ENCODE measurements at places on chromosomes 4 and X.

DNA sequence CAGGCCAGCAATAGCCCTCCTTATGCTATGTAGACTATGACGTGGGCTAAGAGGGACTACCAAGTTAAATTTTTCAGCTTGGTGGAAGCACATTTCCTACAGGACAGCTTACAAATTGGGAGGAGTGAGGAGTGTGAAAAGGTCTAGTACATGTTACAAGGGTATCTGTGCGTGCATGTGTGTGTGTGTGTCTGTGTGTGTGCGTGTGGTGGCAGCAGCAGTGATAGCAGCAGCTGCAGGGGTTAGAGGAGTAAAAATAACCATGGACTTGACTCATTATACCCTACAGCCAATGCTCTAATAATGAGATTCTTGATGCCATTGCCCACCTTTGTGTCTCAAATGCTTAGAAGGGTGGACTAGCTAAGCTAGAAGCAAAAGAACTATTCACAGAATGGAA is 88.6 kb downstream of the SLC9A7 start:
- DNase-seq, result no peak

DNA sequence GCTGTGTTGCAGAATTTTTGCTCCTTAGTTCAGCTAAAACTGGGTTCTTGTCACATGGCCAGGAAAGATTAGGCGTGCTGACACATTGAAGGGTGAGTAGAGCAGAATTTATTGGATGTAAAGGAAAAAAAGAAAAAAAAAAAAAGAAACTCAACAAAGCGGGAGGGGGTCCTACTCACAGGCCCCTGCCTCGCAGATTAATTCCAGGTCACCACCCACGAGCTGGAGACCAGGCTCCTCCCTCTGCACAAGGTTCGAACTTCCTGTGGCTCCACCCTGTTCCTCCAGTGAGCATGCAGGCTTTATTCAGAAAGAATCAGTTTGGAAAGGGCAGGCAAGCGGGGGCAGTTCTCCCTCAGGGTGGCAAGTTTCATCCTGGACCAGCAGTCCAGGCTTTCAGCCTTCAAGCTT is 17.1 kb downstream of the MGST2 start:
- DNase-seq, result no peak

- no peak for DNase-seq
Measured at GRCh38 chr4:141347684-141348083, 127.0 kb downstream of the ZNF330 start.

GRCh38 chr4:80309294-80310004 is 26.1 kb upstream of the CFAP299 start:
- DNase-seq, result no peak

- no peak for DNase-seq
Measured at GRCh38 chr4:3874028-3874415, 107.8 kb downstream of the ADRA2C start.

DNA sequence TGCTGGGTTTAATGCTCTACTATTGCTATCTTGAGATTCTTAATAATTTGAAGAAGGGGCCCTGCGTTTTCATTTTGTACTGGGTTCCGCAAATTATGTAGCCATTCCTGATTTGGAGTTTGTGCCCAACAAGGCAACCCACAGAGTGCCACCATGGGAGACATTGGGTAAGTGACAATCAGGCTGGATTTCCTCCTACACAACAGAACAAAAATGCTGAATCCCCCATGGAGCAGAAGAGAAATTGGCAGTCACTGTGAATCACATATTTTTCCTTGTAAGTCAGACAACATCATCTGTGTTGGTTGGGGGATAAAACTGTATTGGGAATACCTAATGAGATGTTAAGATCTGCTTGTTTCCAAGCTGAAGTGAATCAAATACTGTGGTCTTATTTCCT is 80.9 kb downstream of the CNGA2 start:
- no peak for DNase-seq

GRCh38 chr4:187175197-187175596 is 451.5 kb upstream of the FAT1 start:
- DNase-seq, result no peak

GRCh38 chrX:73239242-73239641 is 24.6 kb upstream of the NAP1L2 start:
- DNase-seq, result no peak

DNA sequence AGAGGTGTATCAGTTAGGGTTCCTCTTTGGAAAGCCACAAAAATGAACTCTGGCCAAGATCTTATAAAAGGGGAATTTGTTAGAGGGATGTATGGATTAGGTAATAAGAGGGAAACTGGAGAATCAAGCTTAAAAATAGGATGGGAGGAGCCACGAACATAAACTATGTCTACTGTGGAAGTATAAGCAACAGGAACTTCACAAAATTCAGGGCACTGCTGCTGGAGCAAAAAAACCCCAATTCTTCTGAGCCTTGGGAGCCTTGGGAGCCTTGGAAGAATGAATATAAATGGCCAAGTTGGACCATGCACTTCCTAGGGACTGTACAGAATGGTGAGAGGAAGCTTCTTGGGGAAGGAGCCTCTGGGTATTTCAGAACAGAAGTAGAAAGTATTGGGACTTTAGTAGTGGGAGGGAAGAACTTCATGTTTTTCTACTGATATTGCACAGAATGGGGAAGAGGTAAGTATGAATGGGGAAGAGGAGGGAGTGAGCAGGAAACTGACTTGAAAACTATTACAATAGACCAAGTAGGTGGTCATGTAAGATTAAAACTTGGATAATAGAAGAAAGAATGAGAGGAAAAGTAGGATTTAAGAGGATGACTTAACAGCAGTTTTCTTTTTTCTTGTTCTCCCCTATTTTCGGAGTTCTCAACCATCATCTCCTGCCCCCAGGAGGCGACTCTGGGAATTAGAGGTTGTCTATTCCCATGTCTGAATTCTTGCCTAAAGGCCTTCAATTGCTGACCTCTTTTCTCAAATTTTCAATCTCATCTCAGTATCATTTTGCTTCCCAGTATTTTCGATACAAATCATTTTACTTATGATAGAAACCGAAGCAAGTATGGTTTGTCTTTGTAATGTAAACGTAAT is 44.4 kb upstream of the TAPT1 start:
- DNase-seq, result no peak

- DNase-seq, result no peak
Measured at GRCh38 chrX:19899217-19899788, 11.9 kb upstream of the SH3KBP1 start.

DNA sequence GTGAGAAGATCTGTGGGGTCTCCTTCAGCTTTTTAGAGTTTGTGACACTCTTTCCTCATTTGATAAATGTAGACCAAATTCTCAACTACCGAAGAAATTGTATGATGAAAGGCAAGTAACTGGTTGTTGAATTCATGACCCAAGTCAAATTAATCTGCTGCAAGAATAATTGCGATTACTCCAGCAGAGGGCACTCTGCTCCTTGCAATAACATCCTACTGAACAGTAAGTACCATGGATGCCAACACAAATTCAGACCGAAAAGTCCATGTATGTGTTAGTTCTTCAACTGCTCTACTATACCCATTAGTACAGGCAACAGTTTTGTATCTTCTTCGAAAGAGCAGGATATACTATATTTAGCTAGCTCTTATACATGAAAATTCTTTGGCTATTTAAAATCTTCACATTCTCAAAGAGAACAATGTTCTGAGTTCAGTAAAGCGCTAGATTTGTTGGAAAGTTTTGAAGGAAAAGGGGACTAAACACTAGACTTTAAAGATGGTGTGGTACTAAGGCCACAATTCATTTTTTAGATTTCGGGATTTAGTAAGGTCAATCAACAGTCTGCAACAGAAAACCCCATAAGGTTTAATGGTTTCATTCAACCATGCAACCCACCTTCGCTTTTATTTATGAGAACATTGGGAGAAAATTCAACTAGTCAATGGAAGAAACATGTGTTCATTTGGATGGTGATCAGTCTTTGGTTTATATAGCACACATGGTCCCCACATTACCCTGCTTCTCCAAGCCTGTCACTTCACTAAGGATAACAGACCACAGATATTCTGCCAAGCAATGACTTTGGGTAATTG is 105.4 kb upstream of the TBC1D9 start:
- DNase-seq, result peak; percentile 19

DNA sequence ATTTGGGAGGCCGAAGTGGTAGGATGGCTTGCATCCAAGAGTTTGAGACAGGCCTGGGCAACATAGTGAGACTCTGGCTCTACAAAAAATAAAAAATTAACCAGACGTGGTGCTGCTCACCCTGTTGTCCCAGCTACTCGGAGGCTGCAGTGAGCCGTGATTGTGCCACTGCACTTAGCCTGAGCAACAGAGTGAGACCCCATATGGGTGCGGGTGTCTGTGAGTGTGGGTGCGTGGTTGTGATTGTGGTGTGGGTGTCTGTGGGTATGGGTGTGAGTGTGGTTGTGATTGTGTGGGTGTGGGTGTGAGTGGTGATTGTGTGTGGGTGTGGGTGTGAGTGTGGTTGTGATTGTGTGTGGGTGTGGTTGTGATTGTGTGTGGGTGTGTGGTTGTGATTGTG is 114.6 kb downstream of the UBE2K start:
- no peak for DNase-seq

DNA sequence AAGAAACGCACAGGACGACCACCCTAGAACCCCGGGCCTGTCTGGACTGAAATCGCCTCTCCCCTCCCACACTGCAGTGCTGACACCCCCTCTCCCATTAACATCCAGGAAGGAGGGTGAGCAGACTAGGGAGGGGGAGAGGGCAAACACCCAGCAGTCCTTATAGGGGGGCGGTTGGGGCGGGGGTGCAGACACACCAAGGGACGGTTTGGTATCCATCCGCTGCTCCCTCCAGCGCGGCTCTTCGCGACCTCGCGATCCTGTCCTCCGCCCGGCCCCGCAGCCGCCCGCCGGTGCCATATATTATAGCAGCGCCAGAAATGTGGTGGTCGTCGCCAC is 411 bp upstream of the GPRASP1 start:
- DNase-seq, result no peak

GRCh38 chr4:83112678-83113428 is 1.7 kb downstream of the PLAC8 start:
- peak; percentile 11 for DNase-seq

- DNase-seq, result no peak
Measured at GRCh38 chrX:643911-644303, 13.3 kb downstream of the SHOX start.

- no peak for DNase-seq
Measured at GRCh38 chr4:82744284-82744968, 54.2 kb downstream of the SCD5 start.

DNA sequence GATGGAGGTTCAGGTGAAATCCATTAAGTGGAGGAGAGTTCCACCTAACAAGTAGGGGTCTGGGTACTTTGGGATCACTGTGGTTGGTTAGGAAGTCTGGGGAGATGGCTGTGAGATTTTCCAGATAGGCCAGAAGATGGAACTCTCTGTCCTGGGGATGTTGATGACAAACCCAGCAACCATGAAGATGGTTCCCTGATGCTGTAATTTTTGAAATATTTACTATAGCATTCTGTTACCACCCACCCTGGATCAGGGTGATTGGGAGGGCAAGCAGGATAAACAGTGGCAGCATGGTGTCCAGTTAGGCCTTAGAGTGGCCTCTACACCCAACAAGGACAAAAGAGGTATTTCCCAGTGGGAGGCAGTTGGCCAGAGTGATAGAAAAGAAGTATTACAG is 15.9 kb upstream of the NELFA start:
- DNase-seq, result no peak

GRCh38 chrX:2342281-2342688 is 158.5 kb downstream of the DHRSX start:
- no peak for DNase-seq

GRCh38 chr4:166146806-166147540 is 273.9 kb downstream of the TLL1 start:
- no peak for DNase-seq

GRCh38 chrX:55130481-55130880 is 41.7 kb downstream of the PAGE2 start:
- DNase-seq, result no peak

GRCh38 chrX:51798701-51799100 is 55.5 kb downstream of the GSPT2 start:
- no peak for DNase-seq

DNA sequence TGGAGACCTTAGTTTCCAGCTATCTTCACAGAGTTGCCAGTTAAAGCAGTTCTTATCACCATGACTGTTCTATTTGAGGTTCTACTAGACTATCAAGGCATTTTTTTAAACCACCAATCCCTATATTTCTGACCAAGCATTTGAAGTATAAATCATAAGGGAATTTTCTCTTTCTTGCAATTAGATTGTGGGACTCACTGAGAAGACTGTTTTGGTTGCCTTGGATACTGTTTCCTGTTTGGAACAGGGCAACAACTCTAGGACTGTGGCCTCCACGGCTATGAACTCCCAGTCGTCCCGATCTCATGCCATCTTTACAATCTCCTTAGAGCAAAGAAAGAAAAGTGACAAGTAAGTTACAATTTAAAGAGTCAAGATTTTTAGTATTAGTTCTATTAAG is 11.8 kb downstream of the KIF4A start:
- DNase-seq, result no peak

GRCh38 chr4:16072168-16072567 is 11.7 kb downstream of the PROM1 start:
- no peak for DNase-seq

DNA sequence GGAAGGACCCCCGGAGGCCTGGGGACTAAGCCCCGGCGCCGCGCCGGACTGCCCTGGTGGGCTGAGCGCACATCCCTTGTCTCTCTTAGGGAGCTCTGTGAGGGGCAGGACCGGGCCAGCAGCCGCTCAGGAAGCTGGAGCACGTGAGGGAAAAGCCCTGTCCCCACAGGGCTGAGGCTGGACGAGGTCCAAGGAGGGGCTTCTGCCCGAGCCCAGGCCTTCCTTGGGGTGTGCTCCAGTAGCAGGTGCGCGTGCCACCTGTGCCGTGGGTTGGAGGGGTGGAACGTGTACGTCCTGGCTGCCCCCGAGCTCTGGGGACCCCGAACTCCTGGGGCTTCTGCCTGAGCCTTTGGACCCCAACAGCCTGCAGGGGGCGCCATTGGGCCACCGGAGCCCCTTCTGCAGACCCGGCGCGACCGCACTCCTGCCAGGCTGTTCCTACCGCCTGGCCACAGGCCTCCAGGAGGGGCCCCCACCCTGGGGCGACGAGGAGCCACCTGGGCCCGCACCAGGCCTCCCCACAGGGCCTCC is 27.2 kb downstream of the TACC3 start:
- DNase-seq, result peak; percentile 71

DNA sequence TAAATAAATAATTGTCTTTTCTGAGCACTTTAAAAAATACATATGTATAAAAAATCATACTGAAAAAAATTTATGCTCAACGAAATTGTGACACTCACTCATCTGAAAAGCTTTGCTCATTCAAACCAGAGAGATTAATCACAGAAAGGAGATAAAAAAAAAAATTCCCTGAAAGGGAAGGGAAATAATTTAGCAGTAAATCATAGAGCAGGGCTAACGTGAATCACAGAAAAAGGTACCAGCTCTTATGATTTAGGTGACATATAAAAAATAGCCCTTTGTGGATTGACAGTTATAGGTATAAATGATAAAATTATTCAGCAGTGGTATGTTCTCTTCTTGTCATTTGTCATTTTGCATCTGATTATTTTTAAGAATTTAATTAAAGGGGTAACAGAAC is 552.7 kb upstream of the TENM3 start:
- no peak for DNase-seq

DNA sequence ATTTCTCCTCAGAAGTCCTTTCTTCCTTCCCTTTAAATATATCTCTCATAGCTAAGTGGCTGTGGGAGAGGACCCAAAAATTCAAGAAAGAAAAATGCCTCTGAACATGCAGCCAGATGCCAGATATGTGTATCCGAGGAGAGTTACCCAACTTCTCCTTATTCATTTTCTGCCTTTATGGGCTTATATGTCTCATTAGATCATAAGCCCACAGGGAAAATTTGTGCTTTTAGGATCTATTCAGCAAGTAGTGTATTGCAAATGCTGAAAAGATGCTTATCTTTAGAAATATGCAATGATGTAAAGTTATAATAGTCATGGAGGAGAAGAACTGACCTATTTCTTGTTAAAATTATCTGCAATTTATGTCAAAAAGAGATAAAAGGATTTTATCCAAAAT is 371.8 kb upstream of the NOCT start:
- no peak for DNase-seq
